ENCODE measurements at places on chromosomes 7 and 10. TPM values are rescaled to one million over a fixed set of nuclear protein-coding genes. Genes with fewer than 3 reads are reported as not detected.

GRCh38 chr7:139650429-139651100, 127.1 kb downstream of the CLEC2L start:
- no peak for DNase-seq

ATOH7 gene
- polyA plus RNA-seq, result 0.23 TPM

- peak; percentile 75 for DNase-seq
Observed at GRCh38 chr7:30510124-30511075, 5.8 kb upstream of the GGCT start.

DNA sequence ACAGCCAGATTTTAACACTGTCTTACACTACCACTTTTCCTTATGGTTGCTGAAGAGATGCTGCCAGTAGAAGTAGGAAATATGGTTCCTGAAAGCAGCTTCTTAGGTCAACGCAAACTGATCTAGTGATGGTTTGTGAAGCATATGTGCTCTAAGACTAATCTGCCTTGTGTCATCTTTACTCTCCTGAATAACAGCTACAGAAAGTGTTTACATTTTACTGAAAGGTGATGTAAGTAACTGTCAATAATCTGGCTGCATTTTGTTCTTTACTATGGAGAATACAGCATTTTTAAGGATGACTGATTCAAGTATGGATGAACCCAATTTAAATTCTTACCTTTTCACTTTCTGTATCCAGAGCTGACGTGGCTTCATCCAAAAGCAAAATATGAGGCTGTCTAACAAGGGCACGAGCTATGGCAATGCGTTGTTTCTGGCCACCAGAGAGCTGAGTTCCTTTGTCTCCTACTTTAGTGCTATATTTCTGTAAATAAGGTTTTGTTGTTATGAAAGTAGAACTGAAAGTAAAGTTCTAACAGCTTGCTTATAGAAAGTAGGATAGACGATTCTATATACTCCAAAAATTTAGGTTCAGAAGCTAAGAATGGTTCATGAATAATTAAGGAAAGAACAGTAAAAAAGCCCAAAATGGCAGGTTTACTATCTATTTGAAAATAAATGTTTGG, 30.2 kb upstream of the ABCB4 start:
- DNase-seq, result no peak

SYT15 gene
- 1.5 TPM for polyA plus RNA-seq

ZNF32 gene
- polyA plus RNA-seq, result 26.7 TPM

- DNase-seq, result no peak
Observed at GRCh38 chr7:139875821-139876241, 46.8 kb downstream of the TBXAS1 start.

CTAGE8 gene
- 1.3 TPM for polyA plus RNA-seq

GRCh38 chr10:86646532-86646931, 7.8 kb upstream of the OPN4 start:
- DNase-seq, result no peak

DNA sequence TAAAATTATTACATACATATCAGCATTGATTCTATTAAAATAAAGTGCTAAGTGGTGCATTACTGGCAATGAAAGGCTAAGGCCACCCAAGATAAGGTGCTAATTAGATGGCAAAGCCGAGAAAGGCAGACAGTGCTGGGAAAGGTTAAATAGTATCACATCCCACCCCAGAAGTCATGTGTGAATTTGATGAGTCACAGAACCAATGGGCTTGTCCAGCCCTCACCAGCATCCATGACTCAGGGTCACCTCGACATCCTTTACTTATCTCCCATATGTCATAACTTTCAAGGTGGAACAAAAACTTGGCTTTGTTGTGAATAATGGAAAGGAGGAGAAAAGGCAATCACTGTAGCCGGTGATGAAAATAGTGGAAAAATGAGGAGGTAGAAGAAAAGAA, 459.1 kb downstream of the PLXNA4 start:
- DNase-seq, result no peak
